ENCODE measurements at places on chromosomes 13 and 19.

- DNase-seq = no peak
These were observed 24.8 kb downstream of the MAP4K1 start for GRCh38 chr19:38592940-38593339.

DNA sequence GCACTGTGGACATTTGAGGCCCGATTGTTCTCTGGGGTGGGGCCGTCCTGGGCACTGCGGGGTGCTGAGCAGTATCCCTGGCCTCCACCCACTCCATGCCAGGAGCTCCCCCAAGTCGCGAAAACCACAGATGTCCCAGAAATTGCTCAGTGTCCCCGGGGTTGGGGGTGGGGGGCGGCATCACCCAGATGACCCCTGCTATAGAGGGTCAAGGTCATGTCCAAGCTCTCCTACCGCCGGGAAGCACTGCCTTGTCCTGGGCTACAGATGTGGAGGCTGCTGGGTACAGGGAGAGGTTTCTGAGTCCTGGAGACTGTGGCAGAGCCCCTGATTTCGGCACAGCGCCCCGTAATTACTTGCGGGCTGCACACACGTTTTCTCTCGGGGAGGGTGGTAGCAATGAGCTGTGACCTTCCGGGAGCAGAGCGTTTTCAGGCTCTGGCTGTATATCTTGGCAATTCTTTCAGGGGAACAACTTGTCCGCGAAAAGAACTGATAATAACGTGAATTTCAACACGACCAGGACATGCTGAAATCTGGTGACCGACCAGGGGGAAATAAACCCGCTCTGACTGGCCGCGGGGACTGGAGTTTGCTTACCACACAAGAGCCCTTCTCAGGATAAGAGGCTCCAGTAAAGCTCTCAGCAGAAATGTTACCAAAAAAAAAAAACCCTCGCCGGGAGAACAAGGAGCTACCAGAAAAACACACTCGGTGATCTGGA is 68.1 kb downstream of the GNG7 start:
- peak; percentile 66 for DNase-seq

DNA sequence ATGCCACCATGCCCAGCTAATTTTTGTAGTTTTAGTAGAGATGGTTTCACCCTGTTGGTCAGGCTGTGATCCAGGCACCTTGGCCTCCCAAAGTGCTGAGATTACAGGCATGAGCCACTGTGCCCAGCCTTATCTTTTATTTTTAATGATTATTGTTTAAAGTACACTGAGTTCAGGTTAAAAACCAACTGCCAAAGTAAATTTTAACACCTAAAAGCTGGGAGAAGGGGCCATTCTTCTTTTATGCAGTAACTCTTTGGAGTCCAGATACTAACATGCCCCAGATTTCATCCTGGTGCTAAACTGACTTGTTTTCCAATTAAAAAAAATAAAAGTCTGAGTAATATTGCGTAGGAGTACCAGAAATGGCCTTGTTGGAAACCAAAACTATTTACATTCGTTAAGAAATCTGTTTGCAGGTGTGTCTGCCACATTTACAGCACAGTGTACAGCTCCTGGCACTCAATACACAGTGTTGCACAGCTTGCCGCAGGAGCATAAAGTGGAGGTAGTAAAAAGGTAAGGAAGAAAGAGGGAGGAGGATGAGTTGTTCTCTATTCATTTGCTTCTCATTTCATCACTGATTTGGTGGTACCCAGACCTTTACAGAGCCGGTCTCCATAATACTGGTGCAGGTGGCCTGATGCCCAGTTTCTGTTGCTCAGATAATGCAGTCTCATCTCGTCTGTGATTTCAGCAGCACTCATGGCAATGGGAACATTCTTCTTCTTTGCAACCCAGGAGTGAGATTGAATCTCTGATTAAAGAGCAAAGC is 108.9 kb downstream of the PCCA start:
- DNase-seq = no peak

DNA sequence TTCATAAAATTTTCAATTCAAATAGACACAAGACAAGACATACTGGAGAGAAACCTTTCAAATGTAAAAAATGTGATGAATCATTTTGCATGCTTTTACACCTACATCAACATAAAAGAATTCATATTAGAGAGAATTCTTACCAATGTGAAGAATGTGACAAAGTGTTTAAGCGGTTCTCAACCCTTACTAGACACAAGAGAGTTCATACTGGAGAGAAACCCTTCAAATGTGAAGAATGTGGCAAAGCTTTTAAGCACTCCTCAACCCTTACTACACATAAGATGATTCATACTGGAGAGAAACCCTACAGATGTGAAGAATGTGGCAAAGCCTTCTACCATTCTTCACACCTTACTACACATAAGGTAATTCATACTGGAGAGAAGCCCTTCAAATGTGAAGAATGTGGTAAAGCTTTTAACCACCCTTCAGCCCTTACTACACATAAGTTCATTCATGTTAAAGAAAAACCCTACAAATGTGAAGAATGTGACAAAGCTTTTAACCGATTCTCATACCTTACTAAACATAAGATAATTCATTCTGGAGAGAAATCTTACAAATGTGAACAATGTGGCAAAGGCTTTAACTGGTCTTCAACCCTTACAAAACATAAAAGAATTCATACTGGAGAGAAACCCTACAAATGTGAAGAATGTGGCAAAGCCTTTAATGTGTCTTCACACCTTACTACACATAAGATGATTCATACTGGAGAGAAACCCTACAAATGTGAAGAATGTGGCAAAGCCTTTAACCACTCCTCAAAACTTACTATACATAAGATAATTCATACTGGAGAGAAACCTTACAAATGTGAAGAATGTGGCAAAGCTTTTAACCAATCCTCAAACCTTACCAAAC is 24.6 kb upstream of the ZNF431 start:
- DNase-seq = no peak

DNA sequence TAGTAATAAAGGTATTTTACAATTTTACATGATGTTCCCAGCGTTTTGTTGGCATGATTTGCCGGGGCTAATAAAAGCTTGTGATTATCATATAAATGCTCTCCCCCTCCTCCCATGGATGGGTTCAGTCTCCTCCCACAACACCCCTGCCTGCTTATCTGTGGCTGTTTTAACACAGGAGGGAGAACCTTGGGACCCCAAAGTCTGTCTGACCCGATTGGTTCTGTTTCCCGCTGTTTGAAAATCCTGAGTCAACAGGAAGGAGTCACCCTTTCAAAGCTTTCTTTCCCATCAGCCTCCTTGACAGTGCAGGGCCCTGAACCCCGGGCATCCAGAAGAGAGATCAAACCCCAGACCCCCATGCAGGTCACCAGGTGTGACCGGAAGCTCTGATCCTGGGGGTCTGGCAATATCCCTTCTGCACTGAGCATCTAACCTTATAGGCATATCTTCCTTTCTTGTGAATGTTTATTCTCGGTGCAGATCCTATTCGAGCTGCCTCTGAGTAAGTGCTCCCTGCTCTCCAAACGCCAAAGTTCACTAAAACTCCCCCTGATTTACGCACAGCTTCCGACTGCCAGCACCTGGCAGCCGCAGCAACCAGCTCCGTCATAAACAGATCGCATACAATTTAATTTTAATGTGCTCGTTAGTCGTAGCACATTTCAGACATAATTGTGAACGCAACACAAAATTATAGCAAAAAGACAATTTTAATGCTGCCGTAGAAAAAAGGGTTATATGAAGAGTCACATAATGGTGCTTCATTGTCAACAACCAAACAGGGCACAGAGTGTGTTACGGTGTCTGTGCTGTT is 74.8 kb downstream of the TSHZ3 start:
- DNase-seq = no peak

- DNase-seq = no peak
These were observed 136.3 kb upstream of the VSTM2B start for GRCh38 chr19:29389495-29389894.

DNA sequence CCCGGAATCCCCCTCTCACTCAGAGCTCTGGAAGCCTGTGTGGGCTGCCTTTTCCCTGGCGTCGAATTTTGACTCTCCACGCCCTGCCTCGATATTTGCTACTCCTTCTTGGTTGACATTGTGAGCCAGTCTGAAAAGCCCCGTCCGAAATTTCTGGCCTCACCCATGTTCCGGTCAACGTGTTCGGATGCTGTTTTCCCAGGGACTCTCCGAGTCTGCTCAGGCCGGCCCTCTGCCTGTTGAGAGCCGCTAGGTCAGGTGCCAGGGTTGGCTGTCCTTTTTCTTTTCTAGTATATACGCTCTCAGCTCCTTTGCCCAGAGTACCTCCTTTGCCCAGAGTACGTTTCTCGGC is 6.8 kb upstream of the DGKH start:
- peak; percentile 66 for DNase-seq

GRCh38 chr19:10432736-10433130 is 12.4 kb downstream of the PDE4A start:
- DNase-seq = no peak

DNA sequence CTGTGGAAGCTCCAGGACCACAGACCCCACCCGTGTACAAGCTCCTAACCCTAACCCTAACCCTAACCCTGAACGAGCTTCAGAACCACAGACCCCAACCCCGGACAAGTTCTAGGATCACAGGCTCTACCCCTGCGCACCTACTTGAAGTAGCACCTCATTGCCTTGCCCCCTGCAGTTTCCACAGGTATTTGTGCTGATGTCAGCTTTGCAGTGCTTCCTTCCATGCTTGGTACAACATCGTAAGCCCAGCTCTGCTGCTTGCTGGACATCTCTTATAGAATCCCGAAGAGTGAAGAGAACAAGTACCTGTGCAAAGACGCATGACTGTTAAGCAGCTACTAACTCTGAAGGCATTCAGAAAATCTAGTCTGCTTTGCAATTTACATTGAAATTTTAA is 20.7 kb upstream of the CDC16 start:
- DNase-seq = no peak

DNA sequence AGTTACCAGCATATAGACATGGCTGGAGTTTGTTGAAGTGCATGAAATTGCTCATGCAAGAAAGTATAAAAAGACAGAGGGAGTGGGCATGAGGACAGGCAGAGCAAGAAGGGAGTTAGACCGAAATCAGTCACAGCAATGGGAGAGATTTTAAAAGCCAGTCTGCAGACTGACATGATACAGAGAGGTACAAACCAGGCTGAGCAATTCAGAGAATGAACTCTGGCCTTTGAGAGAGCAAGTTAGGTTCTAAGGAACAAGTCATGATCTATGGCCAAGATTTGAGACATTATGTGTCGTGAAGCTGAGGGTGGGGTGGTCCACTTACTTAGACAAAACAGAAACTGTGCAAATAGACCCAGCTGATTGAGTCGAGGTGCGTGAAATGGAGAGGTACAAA is 93.4 kb upstream of the TSC22D1 start:
- no peak for DNase-seq

GRCh38 chr13:102700088-102701031 is 5.5 kb upstream of the METTL21C start:
- no peak for DNase-seq

DNA sequence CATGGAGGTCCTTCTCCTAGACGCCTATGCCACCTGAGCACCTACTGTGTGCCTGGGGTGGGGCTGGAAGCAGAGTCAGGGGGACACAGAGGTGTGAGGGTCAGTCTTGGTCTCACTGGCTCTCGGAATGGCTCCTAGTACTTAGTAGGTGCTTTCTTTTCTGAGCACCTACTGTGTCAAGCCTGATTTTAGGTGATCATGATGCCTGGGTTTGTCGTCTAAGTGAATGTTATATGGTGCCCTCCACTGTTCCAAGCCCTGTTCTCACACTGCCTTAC is 20.0 kb downstream of the MYH14 start:
- DNase-seq = no peak

- no peak for DNase-seq
These were observed 189.7 kb downstream of the SHISA2 start for GRCh38 chr13:25862156-25862555.
